ENCODE measurements at places on chromosomes 6 and 20. TPM values are rescaled to one million over a fixed set of nuclear protein-coding genes. Genes with fewer than 3 reads are reported as not detected.

DNA sequence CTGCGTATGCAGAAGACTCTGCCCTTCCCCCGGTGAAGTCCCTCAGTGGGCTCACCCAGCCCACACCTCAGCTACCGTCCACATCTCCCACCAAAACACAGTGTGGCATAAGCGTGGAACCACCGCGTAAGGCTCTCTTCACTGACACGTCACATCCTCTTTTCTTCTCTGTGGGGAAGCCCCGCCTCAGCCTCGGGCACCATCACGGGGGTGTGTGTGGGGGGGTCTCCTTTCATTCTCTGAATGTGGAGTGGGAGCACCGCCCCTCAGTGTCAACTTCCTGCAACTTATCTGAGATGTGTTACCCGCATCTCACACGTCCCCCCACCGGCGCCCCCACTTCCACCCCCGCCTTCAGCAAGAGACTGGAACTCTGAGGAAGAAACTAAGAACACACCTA lies 388.4 kb upstream of the JARID2 start:
- DNase-seq = no peak

The NFS1 gene
- 19.4 TPM for total RNA-seq

The PAX1 gene
- not detected for total RNA-seq

- no peak for DNase-seq
Observed at GRCh38 chr20:460180-460579, 2.2 kb downstream of the TBC1D20 start.

GRCh38 chr20:20363799-20364592 lies 3.9 kb upstream of the INSM1 start:
- DNase-seq = peak; percentile 34

- no peak for DNase-seq
Observed at GRCh38 chr6:16654701-16655100, 106.6 kb downstream of the ATXN1 start.

GRCh38 chr20:40081653-40082052 lies 607.4 kb downstream of the MAFB start:
- no peak for DNase-seq

- DNase-seq = no peak
Observed at GRCh38 chr6:14313248-14313647, 195.7 kb downstream of the CD83 start.

DNA sequence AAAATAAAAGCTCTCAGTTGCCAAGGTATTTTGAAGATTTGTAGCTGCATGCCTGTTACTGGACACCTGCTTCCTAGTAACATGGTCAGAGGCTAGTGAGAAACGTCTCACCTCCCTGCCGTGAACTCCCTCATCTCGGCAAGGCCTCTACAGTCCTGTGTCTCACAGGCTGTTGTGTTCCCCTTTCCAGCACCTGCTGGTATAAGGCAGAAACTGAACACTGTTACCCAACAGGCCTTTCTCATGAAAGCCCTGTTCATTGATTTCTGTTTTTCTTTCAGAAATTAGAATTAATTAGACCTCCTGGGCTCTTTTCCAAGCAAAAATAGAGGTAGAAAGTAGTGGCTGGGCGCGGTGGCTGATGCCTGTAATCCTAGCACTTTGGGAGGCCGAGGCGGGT lies 17.6 kb upstream of the SRSF3 start:
- DNase-seq = no peak

The APCDD1L gene
- not detected for total RNA-seq

- DNase-seq = no peak
Observed at GRCh38 chr6:54308986-54309315, 710 bp downstream of the TINAG start.

- DNase-seq = no peak
Observed at GRCh38 chr6:144477856-144478255, 192.7 kb downstream of the UTRN start.

DNA sequence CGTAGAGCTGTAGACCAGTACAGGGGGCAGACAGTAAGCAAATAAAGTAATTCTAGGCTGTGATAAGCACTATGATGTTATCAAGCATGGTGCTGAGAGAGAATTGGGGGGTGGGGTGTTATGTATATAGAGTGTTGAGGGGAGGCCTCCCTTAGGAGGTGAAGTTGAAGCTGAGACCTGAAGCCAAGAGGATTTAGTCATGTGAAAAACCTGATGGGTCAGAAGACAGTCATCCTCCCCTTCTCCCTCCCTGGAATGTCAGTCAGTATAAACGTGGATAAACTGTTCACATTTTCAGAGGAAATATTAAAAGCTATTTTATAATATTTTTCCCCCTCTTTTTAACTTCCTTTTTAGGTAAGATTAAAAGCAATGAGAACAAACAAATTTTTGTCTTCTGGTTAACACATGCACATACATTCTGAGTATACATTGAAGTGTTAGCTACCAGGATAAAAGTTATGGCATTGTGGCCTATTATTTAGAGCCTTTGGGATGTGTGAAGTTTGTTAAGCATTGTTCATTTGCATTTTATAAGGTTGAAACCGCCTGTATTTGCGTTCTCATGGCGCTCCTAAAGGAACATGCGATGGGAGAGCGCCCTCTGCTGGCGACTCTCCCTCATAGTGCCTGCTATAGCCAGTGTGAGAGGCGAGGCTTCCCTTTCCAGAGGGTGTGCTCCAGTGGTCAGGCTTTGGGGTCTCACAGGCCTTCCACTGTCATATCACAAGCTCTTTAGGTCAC lies 35.4 kb upstream of the MAPK13 start:
- peak; percentile 79 for DNase-seq

DNA sequence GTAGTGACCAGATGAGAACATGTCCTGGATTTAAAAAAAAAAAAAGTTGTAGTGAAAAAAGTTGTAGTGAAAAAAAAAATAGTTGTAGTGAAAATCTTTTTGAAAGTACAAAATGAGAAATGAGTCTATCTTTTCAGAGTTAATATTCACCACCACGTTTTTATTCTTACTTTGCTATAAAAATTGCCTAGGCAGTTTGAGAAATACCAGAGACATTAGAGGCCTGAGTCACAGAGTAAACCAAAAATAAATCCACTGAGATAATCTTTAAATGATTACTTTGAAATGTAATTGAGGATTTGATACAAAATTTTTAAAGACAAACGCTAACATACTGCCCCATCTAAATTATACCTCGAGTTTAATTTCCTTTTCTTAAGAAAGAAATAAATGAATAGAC lies 101.2 kb upstream of the TIAM2 start:
- no peak for DNase-seq

DNA sequence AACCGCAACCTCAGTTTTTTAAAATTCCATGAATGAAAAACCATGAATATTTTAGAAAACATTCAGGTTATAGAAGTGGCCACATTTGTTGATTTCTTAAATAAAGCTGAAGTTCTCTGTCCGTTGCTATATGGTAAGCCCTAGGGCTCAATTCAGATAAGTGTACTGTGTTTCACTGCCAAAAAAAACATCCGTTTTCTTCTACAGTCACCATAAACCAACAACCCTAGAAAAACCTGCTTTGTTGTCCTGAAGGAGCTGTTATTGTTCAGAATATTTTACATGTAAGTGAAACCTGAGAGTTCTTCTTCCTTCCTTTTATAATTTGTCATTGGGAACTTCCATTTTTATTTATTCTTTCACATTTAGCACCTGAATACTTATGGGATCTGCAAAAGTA lies 274.1 kb downstream of the TFAP2A start:
- DNase-seq = no peak

DNA sequence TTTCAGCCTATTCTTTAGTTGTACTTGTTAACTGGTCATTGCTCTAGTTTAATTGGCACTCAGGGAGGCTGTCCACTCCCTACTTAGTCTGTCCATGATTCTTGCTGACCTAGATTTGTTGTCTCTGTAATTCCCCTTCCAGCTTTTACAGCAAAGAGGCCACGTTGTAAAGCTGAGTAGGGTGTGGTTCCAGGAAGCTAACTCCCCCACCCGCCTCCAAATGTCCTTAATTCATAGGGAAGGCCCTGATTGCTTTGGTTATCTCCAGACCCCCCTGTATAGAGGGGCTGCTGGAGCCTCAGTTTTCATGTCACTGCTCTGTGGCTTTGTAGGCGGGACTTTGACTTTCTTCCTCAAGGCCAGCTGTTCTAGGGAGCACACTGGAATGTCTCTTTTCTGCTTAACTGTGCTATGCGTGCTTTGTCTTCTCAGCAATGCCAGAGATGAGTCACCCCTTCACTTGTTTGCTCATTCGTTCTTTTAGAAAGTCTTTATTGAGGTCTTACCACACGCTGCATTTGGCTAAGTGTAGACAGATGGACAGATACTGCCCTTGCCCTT lies 175.1 kb upstream of the JAG1 start:
- DNase-seq = no peak

- no peak for DNase-seq
Observed at GRCh38 chr20:62905536-62906117, 20.7 kb downstream of the DIDO1 start.

The SALL4 gene
- total RNA-seq = 90.7 TPM

DNA sequence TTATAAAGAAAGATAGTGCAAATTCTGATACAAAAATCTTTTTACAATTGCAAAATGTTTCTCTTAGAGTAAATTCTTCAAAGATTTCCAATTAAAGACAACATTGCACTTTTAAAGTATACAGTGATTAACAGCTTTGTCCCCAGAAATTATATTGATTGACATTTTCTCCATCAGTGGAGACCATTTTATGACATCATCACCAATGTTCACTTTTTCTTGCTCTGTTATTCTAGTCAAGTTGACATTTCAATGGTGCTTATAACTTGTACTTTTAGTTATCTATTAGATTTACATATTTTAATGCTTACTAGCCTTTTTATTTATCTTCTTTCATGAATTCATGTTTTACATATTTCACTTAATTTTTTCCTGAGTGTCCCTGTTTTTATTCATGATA lies 524.8 kb downstream of the HAO1 start:
- DNase-seq = no peak

- DNase-seq = no peak
Observed at GRCh38 chr6:128098000-128098581, 197.2 kb upstream of the THEMIS start.

DNA sequence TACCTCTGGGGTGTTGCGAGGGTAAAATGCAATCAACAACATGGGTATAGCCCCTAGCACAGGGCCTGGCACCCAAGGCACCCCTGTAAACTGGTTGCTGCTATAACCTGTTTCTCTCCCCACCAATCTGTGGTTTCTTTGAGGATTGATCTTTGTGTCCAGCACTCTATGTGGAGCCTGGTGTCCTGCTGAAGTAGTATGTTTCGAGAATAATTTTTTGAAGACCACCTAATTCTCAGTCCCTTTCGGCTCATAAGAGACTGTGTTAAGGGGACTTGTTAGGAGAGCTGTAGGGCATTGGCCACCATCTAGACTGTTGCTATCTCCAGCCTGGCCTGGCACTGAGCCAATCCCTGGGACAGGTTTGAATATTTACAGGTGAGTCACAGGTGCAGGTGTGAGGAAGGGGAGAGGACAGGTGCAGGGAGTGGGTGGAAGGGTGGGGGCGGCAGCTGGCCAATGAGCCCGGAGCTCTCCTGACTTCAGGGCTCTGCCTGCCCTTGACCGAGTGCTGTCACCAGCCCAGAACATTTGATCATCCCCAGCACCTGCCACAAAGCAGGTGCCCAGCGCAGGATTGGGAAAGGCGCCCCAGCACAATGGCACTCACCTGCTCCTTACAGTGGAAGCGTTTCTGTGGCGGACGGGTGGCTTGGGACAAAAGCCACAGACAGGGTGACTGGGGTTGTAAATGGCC lies 8.1 kb upstream of the C20orf144 start:
- DNase-seq = no peak

- DNase-seq = no peak
Observed at GRCh38 chr20:62641321-62642050, 817 bp upstream of the SLCO4A1 start.

DNA sequence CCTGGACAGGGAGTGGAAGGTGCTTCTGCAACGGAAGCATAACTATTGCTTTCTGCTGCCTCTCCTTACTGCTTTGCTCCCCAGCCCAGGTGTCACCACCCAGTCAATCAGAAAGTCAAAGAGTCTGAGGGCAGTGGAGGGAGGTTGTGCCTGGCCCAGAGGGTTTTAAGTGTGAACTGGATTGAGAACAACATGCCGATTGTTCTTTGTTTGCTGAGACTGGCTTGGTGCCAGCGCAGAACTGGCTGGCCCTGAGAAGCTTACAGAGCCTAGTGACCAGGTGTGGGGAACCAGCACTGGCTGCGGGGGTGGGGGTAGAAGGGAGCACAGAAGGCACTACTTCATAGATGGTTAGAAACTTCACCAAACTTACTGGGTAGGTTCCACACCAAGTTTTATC lies 31.1 kb upstream of the ENPP4 start:
- DNase-seq = no peak

- no peak for DNase-seq
Observed at GRCh38 chr20:59633656-59634251, 29.4 kb downstream of the PHACTR3 start.

- no peak for DNase-seq
Observed at GRCh38 chr20:39596554-39596953, 634.4 kb downstream of the DHX35 start.

DNA sequence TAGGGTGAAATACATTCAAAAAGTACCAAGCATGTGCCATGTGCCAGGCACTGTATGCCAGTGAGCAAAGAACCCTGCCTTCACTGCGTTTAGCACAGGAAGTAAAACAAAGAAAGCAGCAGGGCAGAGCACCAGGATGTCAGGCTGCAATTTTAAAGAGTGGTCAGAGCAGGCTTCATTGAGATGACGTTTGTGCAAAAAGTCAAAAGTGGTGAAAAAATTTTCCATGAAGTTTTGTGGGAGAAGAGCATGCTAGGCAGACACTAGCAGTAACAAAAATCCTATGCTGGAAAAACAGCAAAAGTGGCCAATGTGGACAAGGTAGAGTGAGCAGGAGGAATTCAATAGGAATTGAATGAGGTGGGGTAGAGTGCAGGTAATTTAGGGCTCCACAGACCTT lies 31.3 kb downstream of the AKIRIN2 start:
- DNase-seq = no peak

DNA sequence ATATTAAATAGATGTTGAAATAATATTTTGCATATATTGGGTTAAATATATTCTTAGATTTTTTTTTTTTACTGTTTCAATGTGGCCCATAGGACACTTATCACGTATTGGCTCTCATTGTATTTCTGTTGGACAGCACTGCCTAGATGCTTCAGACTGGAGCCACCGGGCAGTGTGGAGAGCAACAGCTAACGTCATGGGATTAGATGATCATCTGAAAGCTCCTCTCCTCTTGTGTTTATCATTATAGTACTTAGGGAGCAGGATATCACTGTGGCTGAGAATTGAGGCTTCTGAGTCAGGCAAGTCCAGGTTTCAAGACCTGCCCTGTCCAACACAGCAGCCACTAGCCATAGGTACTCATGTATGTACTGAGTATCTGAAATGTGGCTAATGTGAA lies 87.4 kb downstream of the ZHX3 start:
- DNase-seq = no peak

The C20orf144 gene
- 0.44 TPM for total RNA-seq

DNA sequence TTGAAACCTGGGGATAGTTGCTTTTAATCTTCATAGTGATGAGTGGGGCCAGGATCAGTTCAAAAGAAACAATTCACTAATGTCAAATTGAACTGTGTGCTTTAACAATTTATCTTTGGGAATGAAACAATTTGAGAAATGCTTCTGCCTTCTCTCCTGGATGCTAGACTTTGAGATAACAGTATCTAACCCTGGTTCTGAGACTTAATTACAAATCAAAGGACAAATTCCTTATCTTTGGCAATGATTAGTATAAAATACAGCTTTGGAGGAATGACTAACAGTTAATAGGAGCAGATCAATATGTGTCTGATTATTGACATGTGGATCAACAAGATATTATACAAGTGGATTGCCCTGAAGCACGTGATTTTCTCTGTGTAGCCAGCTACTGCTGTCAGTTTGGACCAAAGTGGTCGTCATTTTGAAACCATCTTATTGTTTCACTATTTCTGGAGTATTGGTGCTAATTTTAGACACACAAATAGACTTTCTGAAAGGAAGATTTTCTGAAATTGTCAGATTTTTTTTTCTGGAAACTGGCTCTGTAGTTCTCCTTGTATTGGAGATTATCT lies 6.2 kb upstream of the FLRT3 start:
- DNase-seq = no peak
